PC-3 (cell line): ENCODE measurements at places on chromosomes 6 and 20.

DNA sequence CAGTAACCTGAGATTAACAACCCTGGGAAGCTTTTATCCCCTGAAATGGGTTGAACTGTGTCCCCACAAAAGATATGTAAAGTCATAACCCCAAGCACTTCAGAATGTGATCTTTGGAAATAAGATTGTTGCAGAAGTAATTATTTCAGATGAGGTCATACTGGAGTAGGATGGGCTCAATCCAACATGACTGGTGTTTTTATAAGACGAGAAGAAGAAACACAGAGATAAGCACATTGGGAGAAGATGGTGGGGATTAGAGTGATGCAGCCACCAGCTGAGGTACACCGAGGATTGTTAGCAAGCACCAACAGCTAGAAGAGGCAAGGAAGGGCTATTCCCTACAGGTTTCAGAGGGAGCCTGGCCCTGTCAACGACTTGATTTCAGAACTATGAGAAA, 12.5 kb upstream of the RNF217 start:
- DNase-seq, result no peak

- no peak for DNase-seq
Measured at GRCh38 chr6:53766930-53767329, 27.9 kb upstream of the LRRC1 start.

GRCh38 chr6:39686976-39687375, 38.2 kb downstream of the KIF6 start:
- no peak for DNase-seq

- no peak for DNase-seq
Measured at GRCh38 chr6:41675992-41676391, 37.7 kb downstream of the MDFI start.

DNA sequence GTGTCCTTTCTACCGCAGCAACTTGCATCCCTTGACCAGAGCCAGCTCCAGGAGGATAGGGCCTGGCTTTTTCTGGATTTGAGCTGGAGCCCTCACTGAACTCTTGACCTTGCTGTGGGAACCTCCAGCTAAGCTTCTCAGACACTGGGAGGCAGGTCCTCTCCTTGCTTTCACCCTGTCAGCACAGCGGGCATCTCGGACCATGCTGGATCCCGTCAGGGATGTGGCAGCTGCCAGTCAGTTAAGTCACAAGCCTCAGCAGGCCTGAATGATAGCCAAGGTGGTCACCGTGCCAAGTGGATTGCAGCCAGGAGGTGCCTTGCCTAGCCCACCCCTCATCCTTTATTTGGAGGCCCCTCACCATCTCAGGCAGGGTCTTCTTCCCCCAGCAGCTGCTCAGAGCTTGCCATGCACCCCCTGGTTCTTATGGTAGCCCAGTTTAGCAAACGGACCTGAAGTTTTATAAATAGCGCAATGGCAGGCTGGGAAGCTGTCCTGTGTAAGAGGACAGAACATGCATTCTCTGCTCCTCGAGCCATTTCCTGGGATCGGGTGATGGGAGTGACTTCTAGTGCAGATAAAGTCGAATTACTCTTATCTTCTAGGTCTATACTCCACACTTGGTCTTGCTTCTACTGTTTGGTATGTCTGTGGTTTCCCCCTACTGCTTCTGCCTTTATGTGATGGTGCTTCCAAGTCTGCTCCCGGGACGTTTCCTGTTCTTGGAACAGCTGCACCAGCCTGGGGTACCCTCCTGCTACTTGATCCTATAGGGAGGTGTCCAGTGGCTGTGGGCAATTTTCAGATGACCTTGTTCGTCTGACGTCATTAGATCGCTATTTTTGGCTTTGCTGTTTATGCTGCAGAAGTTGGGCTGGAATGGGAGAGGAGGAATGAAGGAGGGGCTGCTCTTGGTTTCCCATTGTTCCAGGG, 7.1 kb upstream of the MYLK2 start:
- no peak for DNase-seq

DNA sequence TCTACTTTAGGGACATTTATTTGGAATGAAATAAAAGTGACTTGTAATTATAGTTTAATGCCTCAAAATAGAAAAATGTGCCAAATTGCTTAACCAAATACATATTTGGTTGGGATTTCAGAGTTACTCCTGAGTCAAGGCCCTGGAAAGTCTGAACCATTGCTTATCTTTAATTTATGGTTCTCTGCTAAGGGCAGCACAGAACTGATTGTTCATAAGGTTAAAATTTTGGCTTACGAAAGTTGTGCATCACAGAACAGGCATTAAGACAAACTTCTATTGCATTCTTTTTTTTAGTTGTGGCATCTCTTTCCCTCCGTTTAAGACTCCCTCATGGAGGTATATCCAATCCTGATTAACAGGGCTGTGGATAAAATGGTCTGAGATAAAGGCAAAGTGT, 92.2 kb upstream of the TENT5A start:
- DNase-seq, result no peak

GRCh38 chr20:3763671-3764601, 3.6 kb downstream of the ADISSP start:
- no peak for DNase-seq

DNA sequence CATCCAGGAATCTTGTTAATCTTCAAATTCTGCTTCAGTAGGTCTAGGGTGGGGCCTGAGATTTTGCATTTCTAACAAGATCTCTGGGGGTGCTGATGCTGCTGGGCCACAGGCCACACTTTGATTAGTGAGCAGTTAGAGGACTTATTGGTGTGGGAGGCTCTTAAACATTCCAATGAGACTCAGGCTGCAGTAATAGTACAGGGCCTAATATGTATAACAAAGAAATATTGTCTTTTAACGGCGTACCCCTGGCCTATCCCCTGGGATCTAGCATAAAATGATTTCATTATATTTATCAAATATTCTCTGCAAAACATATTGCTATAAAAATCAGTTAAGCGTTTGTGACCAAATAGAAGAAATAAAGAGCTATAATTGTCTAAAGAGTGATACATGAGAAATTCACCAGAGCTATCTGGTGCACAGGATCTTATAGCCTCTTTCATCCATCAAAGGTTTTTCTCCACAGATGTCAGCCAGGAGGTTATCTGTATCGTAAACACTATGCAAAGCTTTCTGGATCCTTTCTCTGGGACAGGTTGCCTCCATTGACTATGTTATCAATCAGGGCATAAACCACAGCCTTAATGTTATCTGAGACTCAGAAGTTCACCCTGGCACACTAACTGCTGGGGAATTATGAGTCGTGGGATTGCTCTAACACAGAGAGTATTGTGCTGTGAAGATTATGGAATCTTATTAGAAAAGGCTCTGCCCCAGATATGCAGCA, 488.5 kb upstream of the MAP3K7 start:
- DNase-seq, result no peak

GRCh38 chr6:46048646-46049297, 33.1 kb upstream of the CLIC5 start:
- DNase-seq, result no peak

GRCh38 chr20:2118783-2119182, 17.2 kb downstream of the STK35 start:
- no peak for DNase-seq

DNA sequence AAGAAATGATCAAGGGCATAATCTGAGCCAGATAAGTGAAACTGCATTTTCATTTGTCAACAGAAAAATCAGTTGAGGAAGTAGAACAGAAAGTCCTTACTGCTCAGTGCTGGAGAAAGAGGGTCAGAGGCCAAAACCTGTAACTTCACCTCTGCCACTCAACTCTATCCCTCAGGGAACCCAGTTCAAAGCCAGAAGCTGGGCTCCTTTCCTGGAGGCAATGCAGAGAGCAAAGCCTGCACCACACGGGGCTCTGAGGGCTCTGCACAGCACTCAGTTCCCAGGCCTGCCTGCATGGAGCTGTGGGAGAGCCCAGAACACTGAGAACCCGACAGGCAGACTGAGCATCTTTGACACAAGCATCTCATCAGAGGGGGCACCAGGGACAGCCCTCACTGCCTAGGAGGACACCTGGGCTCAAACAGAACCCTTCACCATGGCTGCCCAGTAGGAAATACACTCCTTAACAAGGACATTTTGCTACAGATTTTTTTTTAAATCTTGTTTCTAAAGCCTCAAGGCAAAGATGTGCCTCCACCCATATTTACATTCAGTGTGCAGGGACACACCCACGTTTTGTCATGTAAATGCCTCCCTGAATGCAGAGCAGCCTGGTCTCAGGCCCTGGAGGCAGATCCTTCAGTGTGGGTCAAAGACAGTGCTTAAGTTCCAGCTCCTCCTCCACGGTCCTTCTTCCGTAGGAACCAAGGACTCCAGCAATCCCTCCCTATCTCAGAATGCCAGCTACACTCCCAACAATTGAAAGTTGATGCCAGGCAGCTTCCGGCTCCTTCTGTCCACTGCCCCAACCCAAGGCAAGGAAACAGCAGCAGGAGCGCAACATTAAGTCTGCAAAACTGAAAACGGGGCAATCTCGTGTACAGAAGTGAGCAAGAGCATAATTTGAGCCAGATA, 6.6 kb downstream of the RNASET2 start:
- peak; percentile 26 for DNase-seq

DNA sequence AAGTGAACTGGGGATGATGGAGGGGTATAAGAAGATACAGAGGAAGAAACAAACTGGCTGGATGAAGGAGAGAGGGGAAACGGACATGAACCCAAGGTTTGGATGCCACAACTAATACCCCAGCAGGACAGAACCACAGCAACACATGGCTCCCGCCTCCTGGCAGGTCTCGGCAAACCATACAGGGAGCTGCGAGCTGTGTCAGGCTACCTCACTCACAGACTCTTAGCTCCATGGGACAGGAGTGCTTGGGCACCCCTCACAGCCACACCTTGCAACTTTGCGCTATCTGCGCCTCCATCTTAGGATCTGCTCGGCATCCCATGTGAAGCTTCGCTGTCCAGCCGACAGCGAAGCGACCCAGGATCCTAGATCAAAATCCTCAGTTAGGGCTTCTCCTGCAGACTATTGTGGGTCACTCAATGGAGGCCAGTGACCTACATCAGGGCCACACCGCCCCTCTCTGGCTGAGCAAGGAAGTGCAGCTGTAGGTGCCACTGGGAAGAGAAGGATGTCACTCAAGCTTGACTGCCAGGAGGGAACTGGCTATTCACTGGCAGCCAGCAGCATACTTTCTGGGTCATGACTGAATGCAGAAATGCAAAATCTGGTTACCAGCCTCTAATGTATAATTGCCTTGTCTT, 174.4 kb upstream of the RIN2 start:
- peak; percentile 65 for DNase-seq

DNA sequence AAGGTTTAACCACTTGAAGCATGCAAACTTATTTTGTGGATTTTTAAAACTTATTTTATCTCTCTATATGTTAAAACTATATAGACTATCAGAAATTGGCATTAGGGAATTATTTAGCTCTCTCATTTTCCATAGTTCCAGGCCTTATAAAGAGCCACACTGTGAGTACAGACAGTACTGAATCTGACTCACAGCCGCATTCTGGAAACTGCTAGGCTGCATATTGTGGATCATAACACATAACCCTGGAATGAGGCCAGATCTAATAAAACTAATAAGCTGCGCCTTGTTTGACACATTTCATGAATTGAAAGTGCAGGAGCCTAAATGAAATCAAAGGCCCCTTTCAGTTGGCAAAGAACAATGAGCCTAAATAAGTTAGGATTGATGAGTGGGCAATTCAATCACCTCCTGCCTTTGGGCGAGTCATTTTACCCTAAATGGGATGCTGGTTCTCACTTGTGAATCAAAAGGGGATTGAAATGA, 308.4 kb downstream of the PACRG start:
- DNase-seq, result no peak

- DNase-seq, result peak; percentile 65
Measured at GRCh38 chr20:63106108-63106764, 99.5 kb upstream of the BHLHE23 start.

DNA sequence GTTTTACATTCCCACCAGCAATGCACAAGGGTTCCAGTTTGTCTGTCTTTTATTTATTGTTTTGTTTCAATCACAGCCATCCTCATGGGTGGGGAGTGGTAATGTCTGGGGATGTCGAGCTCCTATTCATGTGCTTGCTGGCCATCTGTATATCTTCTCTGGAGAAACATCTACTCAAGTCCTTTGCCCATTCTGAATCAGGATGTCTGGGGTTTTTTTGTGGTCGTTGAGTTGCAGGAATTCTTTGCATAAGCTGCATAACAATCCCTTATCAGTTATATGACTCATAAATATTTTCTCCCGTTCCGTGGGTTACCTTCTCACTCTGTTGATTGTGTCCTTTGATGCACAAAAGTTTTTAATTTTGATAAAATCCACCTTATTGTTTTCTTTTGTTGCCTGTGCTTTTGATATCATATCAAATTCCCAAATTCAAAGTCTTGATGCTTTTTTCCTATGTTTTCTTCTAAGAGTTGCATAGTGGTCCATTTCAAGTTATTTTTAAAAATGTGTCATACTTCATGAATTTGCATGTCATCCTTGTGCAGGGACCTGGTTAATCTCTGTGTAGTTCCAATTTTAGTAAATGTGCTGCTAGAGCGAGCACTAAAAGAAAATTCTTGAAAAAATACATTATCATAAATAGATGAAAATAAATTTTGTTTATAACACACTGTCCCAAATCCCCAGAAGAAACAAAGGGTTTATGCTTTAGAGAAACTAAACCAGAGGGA, 54.9 kb upstream of the PDE10A start:
- DNase-seq, result peak; percentile 10

- DNase-seq, result no peak
Measured at GRCh38 chr6:96923871-96924493, 546 bp upstream of the KLHL32 start.

GRCh38 chr6:140744659-140745320, 1370.3 kb upstream of the CITED2 start:
- peak; percentile 67 for DNase-seq

DNA sequence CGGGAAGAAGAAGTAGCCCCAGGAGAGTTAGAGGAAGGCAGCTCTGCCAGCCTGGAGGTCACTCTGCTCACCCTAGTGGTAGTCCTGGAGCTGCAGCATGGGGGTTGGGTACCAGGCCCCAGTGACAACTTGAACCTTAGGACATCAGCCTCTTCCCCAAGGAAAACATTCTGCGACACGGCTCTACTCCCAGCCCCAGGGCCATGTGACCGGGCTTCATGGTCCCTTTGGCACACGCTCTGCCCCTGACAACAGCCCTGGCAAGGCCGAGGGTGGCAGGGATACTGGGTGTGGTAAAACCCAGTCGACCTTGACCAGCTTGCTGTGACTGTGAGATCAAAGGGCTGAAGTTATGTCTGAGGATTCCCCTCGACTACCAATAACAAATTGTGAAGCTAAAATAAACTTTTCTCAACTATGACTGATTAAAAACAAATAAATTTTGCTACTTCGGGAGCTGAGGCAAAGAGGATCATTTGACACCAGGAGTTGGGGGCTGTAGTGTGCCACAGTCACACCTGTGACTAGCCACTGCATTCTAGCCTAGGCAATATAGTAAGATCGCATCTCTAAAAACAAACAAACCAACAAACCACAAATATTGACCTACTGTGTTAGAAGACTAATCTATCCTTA, 24.4 kb upstream of the ARID1B start:
- no peak for DNase-seq

- DNase-seq, result peak; percentile 88
Measured at GRCh38 chr6:149863698-149864577, at the start of gene LRP11. Gene LRP11, minus strand, starts transcription at chr6:149864359. Its CDS starts 339 bp downstream, at chr6:149864020.

- DNase-seq, result no peak
Measured at GRCh38 chr20:17848249-17849048, 120.1 kb downstream of the SNX5 start.

GRCh38 chr6:24408719-24409410, 6.1 kb downstream of the MRS2 start:
- DNase-seq, result no peak
